ENCODE measurements at places on chromosomes 6 and 20.

- DNase-seq = no peak
These were observed 23.6 kb downstream of the MBOAT1 start for GRCh38 chr6:20188630-20189075.

DNA sequence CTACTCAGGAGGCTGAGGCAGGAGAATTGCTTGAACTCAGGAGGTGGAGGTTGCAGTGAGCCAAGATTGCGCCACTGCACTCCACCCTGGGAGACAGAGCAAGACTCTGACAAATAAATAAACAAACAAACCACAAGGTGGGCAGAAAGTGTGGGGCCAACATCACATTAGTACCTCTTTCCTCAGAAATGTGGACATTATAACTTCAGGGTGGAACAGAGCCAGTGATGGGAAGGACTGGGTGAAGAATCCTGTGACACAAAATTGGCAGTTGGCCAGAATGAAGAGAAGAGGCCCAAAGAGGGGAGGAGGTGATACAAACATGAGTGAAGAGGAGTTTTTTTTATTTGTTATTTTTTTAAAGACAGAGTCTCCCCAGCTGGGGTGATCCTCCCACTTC lies 50.6 kb downstream of the NUP153 start:
- no peak for DNase-seq

- DNase-seq = no peak
These were observed 102.7 kb downstream of the TSHZ2 start for GRCh38 chr20:53074811-53075314.

DNA sequence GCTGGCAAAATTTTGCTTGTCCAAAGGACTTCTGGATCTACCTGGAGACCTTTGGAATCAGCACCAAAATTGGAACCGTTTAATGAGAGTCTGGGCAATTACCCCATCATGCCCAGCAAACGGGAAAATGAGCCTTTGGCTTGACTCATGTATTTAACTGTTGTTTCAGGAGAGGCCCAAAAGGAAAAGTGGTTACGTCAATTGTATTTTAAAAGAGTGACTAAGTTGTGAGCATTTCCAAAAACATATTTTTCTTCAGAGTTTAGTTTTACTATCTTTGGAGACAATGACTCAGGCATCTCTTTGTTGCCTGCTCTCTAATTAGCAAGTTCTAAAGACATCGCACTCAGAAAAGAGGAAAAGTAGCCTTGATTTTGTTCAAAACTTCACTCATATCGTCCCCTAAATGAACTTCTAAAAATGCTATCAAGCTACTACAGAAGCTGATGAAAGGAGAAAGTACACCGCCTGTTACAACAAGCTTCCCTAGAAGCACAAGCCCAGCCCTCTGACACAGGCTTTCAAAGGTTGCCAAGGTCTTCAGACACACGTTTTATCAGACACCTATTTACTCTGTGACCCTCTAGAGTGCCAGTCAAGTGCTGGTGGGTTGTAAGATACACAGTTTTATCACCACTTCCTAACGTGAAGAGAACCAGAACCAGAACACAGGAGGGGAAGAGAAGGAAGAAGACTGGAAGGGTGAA lies 146.2 kb downstream of the TBX18 start:
- DNase-seq = no peak

DNA sequence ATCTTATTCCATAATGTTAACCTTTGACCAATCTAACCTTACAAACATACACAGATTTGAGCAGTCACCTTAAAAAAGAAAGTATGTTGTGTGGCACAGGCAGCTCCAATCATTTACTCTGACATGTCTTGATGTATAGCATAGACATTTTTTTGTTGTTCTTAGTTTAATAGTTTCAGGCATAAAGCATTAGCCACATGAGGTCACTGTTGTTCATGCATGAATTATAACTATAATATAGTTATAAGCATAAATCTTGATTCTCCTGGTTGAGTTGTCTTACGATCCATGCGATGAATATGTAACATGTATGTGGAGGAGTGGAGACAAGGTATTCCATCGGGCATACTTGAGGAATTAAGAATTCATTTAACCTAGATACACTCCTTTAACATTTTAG lies 26.1 kb upstream of the NKAIN2 start:
- no peak for DNase-seq

GRCh38 chr6:72626126-72626525 lies 4.3 kb downstream of the KCNQ5 start:
- DNase-seq = no peak

DNA sequence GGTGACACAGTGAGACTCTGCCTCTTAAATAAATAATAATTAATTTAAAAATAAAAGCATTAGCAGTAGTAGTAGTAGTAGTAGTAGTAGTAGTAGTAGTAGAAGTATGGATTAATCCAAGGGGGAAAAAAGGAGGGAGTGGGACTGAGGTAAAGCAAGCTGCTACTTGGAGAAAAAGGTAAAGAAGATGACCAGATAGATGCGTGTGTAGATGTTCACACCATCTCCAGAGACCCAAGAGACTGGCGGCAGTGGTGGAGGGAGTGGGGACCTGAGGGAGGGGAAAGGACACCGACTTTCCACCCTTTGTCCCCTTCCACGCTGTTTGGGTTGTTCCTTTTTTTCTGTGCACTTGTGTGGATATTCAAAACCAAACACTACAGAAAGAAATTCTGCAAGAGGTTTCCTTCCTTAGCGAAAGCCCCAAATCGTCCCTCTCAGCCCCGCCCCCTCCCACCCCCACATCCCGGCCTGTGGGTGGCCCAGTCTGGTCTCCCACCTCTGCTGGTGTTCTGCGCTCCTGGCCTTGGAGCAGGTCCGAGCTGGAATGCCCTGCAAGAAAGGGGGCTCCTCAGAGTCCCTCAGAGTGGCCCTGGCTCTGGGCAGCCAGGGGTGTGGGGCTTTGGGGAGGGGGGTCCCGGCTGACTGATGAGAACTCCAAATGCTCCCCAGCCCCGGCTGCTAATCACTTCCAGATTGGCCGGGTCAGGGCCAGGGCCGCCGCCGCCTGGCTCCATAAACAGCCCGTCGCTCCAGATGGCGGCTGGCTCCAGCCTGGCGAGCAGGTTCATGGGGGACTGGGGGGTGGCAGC lies 60.2 kb downstream of the UBE2V1 start:
- DNase-seq = no peak

DNA sequence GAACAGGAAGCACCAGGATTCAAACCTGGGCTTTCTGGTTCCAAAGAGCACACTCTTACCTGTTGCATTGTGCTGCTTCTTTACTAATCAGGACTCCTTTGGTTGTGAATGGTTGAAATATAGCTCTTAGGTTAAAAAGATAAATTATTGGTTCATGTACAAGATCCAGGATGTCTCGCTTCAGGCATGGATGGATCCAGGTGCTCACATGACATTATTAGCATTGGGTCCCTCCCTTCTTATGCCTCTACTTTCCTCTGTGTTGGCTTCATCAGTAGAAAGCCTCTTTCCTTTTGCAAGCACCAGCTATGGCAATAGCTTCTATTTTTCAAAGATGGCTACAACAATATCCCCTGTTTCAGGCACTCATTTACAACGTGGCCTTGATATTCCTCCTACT lies 217.7 kb upstream of the SULF2 start:
- DNase-seq = no peak

DNA sequence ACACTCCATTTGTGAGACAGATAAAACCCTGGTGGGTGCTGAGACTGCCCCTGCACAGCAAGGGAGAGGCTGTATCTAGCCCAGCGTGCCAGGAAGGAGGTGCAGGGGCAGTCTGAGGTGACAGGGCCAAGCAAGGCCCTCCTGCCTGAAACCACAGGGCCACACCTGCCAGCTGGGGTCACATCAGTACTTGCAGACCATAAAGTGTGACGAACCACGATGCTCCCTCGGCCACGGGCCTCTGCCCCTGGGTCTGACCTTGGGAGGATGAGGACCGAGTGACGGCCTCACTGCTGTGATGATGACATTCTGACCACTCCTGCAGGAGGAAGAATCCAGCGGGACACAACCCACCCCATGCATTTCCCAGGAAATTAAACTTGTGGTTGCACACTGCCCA lies 75.1 kb downstream of the NINL start:
- no peak for DNase-seq

GRCh38 chr6:57265755-57266221 lies 43.7 kb upstream of the RAB23 start:
- no peak for DNase-seq

- DNase-seq = no peak
These were observed 28.7 kb upstream of the AHCY start for GRCh38 chr20:34331838-34332237.

- DNase-seq = no peak
These were observed 3.0 kb upstream of the DDX43 start for GRCh38 chr6:73391675-73392074.

GRCh38 chr20:8002056-8002455 lies 17.5 kb downstream of the TMX4 start:
- DNase-seq = no peak

DNA sequence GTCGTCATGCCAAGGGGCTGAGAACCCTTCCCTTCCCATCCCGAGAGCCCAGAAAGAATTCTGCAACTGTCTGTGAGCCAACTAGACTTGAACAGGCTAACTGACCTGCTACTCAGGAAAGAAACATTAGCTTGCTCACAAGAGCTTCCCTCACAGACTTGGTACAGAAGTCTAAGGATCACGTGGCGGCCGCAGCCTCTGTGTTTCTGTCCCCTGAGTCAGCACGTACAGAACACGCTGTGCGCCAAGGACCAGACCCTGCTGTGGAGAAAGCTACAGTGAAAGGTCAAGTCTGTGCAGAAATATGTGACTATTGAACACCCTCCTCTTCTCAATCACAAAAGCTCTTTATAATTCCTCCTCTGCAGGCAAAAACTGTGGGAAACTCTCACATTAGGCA lies 151.3 kb upstream of the QKI start:
- DNase-seq = no peak

DNA sequence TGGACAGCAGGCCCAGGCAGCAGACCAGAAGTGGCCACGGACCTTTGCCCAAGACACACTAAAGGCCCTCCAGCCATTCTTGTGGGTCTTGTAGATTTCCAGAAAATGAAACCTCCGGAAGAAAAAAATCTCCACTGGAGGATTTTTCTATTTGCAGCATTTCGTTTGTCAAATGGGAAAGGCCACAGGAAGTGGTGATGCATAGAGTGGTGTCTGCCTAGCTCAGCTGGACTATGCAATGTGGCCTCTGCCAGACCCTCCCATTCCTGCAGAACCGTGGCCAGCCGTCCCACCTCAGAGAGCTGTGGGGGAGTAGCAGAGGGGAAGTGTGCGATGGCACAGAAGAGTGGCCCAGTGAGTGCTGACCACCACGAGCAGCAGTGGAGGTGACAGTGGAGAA lies 24.0 kb upstream of the INSM1 start:
- no peak for DNase-seq

GRCh38 chr6:157069585-157069984 lies 253.7 kb downstream of the TMEM242 start:
- no peak for DNase-seq

GRCh38 chr6:29744621-29745020 lies 21.4 kb downstream of the HLA-F start:
- DNase-seq = no peak

DNA sequence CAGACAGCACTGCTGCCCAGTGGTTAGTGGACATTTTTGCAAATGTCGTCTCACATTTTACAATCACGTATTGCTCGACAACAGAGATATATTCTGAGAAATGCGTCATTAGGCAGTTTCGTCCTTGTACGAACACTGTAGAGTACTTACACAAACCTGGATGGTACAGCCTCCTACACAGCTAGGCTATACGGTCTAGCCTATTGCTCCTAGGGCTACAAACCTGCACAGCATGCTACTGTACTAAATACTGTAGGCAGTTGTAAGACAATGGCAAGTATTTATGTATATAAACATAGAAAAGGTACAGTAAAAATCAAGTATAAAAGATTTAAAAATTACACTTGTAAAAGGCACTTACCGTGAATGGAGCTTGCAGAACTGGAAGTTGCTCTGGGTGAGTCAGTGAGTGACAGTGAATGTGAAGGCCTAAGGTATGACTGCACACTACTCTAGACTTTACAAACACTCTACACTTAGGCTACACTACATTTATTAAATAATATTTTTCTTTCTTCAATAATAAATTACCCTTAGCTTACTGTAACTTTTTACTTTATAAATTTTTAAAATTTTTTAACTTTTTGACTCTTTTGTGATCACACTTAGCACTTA lies 43.1 kb downstream of the ALDH5A1 start:
- no peak for DNase-seq

- no peak for DNase-seq
These were observed 63.9 kb upstream of the MPC1 start for GRCh38 chr6:166446567-166447065.

DNA sequence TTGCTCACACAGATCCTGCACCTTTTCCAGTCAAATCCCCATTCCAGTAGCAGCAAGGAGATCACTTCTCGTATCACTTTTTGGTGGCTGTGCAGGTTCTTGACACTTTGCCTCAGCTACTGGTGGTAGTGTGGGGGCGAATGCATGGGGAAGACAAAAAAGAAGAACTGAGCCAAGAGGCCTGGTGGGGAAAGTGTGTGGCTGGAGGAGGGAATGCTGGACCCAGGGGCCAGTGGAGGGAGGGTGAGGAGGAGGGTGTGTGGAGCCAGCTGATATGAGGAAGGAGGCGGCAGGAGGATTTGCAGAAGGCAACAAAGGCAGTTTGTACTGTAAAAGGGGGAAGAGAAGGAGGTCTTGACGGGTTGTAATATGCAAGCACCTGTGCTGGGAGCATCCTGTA lies 15.7 kb upstream of the HLA-C start:
- no peak for DNase-seq

GRCh38 chr6:85580878-85581267 lies 12.8 kb downstream of the SNX14 start:
- DNase-seq = no peak

GRCh38 chr6:168214586-168215104 lies 104.9 kb downstream of the DACT2 start:
- DNase-seq = no peak

- DNase-seq = no peak
These were observed 2.0 kb upstream of the ZSCAN26 start for GRCh38 chr6:28264834-28265401.

DNA sequence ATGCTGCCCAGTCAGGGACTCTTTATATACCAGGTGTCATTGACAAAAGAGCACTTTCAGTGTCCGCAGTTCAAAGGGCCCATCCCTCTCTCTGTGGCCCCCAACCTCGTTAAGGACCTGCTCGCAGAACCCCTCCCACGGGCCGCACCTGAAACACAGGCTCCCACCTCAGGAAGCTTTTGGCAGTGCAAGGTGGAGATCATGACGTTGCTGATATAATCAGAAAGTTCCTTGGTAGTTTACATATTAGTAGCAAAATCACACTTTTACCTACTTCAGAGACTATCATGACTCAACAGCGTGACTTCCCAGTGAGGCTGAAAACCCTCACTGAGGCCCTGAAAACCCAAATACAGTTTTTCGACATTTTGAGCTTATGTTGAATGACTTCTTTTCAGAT lies 4.1 kb downstream of the TTLL2 start:
- DNase-seq = peak; percentile 41

GRCh38 chr20:39876976-39877635 lies 811.9 kb downstream of the MAFB start:
- no peak for DNase-seq

DNA sequence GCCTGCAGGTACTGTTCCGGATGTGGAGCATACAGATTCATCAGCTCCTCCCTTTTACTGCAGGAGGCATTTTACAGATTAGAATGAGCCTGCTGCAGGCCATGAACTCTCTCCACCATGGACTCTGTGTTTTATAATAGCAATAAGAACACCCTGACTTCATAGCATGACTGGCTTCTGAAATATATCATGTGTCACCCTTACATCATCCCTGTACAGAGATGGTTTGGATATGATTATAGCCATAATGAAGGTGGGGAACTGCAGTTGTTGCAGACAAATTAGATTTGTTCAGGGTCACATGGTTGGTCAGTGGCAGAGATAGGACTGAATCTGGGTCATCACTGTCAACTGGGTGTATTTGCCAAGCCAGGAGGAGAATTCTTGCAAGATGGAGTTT lies 100.7 kb downstream of the FOXO3 start:
- DNase-seq = no peak
